Ovary (tissue), 10 donors: ENCODE measurements at places on chromosomes 1 and 21. TPM values are rescaled to one million over a fixed set of nuclear protein-coding genes. Genes with fewer than 3 reads are reported as not detected.

Gene ASCL5
- polyA plus RNA-seq: 0.06 TPM

Gene KRTAP7-1
- not detected for polyA plus RNA-seq

Gene FYB2
- 0.18 TPM for polyA plus RNA-seq

Gene PPP1R8
- 37.4 TPM for polyA plus RNA-seq

Gene GPR153
- polyA plus RNA-seq: 11.0 TPM

Gene SCMH1
- polyA plus RNA-seq: 32.8 TPM

Gene PTPRU
- polyA plus RNA-seq: 2.9 TPM

Gene PLA2G2D
- polyA plus RNA-seq: 2.1 TPM

Gene DDAH1
- polyA plus RNA-seq: 4.5 TPM

Gene ACTN2
- 1.6 TPM for polyA plus RNA-seq

Gene GBP7
- not detected for polyA plus RNA-seq

Gene MPL
- polyA plus RNA-seq: 0.35 TPM

Gene KANK4
- polyA plus RNA-seq: 0.05 TPM

Gene TDRD5
- 0.27 TPM for polyA plus RNA-seq

Gene OR2T4
- polyA plus RNA-seq: not detected

Gene BGLAP
- not detected for polyA plus RNA-seq

Gene PTGER3
- 1.3 TPM for polyA plus RNA-seq

Gene MPZ
- 9.3 TPM for polyA plus RNA-seq

Gene PPIAL4G
- polyA plus RNA-seq: not detected
